ENCODE measurements at places on chromosomes 2 and 18.

DNA sequence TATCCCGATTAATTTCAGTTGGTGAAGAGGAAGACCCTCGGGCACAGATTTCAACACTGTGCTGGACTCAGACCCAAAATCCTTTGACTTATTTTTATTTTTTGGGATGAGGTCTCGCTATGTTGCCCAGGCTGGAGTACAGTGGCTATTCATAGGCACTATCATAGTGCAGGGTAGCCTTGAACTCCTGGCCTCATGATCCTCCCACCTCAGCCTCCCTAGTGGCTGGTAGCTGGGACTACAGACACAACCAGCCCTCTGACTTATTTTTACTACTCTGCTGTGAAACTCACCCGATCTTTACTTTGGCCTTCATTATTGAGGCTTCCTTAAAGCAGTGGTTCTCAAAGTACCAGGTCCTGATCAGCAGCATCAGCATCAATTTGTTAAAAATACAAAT lies 18.2 kb upstream of the ADAM17 start:
- no peak for DNase-seq

GRCh38 chr2:145114726-145115125 lies 594.8 kb upstream of the ZEB2 start:
- no peak for DNase-seq

DNA sequence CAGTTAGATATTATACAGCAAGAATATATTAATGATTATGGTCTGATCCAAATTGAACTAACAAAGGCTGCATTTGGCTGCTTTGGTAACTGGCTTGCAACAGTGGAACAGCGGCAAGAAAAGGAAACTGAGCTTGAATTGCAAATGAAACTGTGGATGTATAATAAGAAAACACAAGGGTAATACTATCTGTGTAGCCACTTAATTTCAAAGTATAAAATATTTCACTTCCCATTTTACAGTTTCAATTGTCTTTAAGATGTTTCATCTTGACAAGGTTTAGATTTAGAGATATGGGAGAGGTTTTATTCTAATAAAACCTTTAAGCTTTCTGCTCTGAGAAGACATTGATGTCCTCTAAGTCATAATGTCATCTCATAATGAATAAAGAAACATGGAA lies 23.8 kb downstream of the WDR75 start:
- no peak for DNase-seq

- no peak for DNase-seq
These were observed at the start of gene AQP4 for GRCh38 chr18:26865557-26865956. TSS of gene AQP4 (minus strand) at chr18:26865707. CDS start at chr18:26865689, 18 bp downstream.

GRCh38 chr2:164714471-164714870 lies 93.2 kb upstream of the GRB14 start:
- no peak for DNase-seq

DNA sequence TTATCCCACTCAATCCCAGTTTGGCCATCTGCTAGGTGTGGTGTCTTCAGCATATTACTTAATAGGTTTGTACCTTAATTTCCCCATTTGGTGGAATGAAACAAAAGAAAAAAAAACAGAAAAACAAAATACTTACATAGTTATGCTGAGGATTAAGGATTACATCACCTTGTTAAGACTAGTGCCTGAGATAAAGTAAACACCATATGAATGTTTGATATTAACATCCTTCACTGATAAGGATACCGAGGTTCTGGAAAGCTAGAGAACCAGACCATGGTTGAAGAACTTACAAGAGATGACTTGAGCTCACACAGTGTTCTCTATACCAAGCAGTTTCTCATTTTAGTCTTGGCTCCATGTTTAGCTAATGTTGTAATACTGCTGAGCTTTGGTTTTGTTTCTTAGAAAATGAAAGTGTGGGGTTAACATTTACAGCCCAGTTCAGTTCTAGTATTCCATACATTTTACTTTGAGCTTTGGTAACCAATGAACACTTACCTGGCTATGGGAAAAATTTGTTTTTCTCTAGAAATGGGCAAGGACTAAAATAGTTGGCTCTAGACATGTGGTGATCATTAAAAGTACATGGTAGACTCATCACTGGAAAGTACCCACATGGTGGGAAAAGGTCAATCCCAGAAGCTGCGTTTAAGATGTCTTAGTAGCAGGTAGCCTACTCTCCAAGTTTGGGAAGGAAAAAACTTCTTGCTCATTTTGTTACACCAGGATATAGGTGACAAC lies 5.8 kb upstream of the GPD2 start:
- no peak for DNase-seq

GRCh38 chr2:201118961-201119854 lies 3.2 kb downstream of the CFLAR start:
- DNase-seq: no peak

DNA sequence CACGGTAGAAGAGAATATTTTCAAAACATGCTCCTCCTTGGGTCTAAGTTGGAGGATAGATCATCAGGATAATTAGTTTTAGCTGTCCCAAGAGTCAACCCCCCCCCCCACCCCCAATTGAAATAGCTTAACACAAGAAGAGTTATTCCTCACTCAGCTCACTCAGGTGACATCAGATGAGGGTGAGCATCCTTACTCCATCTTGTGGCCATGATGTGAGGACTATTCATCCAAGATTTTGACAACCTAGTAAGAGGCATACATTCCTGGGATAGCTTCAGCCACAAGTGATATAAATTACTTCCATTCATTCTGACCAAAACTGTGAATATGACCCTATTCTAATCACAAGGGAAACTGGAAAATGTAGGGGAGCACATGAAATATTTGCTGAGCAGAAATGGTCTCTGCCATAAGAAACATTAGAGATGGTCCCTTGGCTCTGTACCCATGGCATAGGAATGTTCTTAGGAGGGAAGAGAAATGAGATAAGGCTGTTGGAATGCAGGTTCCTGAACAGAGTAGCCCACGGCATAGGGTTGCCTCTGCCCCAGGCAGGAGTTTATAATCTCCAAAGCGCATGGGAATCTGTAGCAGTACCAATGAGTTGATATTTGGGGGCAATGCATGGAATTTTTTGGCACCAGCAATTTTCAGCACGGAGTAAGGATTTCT lies 257.2 kb downstream of the CYRIA start:
- no peak for DNase-seq

DNA sequence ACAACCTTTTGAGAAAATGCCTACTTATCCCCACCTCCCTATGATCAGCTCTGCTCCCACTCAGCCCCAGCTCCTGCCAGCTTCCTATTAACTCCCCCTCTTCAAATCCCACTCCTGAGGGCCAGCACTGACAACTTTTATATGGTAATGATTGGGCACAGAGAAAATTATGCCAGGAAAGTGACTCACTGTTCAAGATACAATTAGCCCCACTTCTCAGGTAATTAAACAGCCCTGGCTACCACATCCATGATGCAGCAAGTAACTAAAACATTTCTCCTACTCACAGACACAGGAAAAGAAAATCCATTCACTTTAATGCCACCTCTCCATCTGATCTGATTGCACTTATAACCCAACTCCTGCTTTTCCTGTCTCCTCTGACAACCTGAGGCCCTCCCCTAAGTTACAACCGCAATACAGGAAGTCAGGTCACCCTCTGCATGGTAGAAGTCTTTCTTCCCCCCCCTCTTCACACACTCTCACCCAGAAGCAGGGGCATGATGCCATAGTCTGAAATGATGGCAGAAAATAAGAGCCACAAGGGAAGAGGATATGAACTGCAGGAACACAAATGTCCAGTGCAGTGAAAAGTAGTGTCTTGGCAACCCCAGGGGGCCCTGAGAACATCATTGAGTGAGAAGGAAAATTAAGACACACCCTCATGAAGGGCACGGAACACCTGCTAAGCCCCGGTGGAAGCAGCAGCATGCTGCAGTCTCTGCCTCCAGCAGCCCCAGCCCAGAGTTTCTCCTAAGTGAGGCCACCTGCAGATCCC lies 54.4 kb downstream of the STK39 start:
- DNase-seq: no peak

DNA sequence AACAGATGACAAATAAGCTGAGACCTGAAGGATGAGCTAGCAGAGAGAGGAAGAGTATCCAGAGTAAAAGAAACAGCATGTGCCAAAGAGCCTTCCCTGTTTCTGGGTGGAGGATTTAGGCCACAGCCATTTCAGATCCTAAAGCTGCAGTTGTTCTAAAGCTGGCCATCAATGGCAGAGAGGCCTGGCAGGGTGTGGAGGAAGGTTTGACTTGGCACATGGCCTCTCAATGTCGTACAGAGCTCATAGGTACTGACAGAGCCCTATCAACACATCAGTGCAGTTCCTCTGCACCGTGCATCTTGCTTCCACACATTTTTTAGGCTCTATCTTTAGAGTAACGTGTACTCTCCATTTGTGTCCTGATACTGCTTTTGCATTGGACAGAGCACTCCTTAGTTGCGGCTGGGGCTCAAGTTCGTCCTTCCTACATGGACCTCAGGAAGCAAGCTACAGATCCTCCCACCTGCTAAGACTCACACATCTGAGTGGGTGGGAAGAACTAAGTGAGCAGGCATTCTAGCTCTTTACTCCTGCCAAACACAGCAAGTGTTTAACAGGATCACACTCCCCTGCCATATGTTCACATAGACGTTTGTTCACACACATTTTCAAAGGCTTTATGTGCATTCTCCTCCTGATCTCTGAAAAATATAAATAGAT lies 3.0 kb upstream of the CHMP3 start:
- DNase-seq: no peak

DNA sequence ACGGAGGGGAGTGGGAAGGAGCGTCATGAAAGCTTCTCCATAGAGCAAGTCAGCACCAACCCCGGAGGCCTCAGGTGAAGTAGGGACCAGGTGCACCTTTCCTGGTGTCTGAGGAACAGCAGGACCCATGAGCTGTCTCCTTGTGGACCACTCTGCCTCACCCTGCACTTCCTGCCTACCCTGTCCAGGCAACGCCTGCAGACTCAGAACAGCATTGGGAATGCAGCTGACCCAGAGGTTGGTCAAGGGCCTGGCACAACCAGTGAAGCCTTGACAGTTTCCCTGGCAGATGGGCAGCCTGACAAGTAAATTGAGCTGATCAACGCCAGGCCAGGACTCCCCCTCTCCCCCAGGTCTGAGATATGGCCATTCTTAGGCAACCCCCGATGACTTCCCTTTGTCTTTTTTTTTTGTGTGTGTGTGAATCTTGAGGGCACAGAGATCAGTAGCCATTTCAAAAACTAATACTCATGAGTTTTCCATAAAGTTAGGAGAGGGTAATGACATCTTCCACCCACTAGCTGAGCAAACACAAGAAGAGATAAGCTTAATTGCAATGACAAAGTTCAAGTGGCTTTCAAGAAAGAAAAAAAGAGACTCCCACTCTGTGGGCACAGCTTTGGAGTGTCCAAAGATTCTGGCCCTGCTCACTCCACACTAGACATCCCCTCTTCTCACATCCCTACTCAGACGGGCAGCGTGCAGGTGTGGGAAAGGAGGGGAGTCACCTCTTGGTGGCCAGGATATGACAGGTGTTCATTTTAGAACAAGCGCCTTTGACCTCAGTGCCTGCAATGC lies 3.5 kb upstream of the FABP1 start:
- DNase-seq: no peak

- no peak for DNase-seq
These were observed 42.6 kb downstream of the ASAP2 start for GRCh38 chr2:9249020-9249800.

GRCh38 chr2:213868526-213868925 lies 542.3 kb upstream of the VWC2L start:
- no peak for DNase-seq

DNA sequence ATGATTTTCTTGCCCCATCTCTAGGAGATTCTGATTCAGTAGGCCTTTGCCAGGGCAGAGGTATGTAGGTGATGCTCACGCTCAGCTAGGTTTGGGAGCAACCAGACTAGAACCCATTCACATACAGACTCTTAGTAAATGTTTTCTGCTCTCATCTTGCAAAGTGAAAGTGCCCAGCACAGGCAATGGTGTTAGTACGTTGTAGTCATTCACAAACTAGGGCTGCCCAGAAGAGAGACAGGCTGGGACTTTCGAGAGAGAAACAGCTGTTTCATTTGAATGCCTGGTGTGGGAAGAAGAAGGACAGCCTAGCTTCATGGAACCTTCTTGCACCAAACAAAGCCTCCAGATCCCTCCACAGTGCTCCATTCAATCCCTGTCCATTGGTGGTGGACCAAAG lies 19.4 kb downstream of the DDX18 start:
- DNase-seq: no peak
